ENCODE measurements at places on chromosomes 2 and 18. TPM values are rescaled to one million over a fixed set of nuclear protein-coding genes. Genes with fewer than 3 reads are reported as not detected.

Gene PAIP2B
- total RNA-seq, result 11.0 TPM

Gene CXCR1
- not detected for total RNA-seq

Gene COLEC11
- not detected for total RNA-seq

Gene OTX1
- total RNA-seq, result not detected

Gene KCNIP3
- total RNA-seq, result not detected

Gene ACMSD
- total RNA-seq, result not detected

DNA sequence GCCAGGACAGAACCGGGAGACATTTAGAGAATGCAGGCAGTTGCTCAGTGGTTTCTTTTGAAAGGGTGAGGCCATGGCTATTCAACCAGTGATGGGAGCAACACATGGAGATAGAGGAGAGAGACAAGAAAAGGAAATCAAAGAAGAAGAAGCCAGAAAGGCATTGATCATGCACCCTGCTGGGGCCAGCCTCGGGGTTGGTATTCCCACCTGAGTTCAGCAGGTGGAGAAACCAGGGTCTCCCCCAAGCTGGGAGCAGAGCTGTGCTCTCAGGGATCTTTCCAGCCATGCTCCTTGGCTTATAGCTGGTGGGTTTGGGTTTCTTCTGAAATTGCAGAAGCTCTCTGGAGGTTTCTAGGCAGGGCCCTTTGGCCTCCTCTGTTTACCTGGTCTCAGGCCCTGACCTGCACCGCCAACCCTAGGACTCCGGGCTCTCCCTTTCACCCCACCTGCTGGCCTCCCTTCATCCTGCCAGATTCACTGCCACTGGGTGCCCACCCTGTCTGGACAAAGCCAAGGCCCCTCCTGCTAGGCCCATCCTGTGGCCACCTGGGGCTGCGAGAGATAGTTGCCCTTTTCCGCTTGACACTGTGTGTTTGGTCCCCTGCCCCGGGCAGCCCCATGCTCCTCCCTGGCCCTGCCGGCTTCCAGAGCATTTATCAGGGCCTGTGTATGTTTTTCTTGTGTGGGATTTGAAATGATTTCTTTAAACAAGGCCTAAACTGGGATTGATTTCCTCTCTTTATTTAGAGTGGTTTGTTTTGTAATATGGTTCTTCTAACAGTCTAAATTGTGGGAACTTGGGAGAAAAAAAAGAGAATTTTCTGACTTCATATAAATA, 126.7 kb downstream of the DDX1 start:
- no peak overlapping the region for H3K4me3 ChIP-seq
- DNase-seq, result no peak
- H3K27me3 ChIP-seq, result no peaks in the 10 kb centered on the region
- no peaks in the 10 kb centered on the region for H3K4me1 ChIP-seq
- H3K27ac ChIP-seq, result no peak overlapping the region

DNA sequence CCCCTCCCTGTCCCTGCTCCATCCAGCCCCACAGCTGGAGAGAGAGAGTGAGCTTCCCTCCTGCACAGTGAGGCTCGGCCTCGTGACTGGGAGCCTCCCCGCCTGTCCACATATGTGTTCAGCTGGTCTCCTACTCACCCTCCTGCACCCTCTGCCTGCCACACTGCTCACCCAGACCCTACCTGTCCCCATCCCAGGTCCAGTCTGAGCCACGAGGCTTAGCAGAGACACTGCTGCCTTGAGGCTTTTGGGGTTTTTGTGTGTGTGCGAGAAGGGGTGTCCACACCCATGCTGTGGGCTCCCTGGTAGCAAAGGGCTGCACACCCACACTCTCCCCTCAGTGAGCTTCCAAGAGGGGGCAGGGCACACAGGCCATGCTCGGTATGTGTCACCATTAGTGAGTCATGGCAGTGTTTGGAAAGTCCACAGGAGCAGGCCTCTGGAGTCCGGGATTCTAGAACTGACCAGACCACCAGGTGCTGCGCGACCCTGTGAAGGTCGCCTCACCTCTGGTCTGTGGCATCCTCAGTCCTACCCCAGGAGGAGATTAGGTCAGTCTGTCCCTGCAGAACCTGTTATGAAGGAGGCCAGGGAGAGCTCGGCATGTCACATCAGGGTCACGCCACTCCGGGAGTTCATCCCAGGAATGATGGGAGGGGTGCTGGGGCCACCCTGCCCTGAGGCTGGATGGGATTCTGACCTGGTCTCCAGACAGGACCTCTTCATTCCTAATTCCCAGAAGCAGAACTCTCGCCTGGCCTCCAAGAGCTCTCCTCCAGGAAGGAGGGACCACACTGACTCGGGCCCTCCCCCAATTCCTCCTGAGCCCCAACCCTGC, 39.9 kb upstream of the SMAD7 start:
- no peak overlapping the region for H3K27ac ChIP-seq
- no peaks in the 10 kb centered on the region for H3K27me3 ChIP-seq
- H3K36me3 ChIP-seq, result no peaks in the 10 kb centered on the region
- DNase-seq, result no peak
- H3K4me3 ChIP-seq, result no peak overlapping the region

- no peaks in the 10 kb centered on the region for H3K36me3 ChIP-seq
- H3K27me3 ChIP-seq, result no peaks in the 10 kb centered on the region
Observed at GRCh38 chr18:9856092-9856491, 29.7 kb upstream of the TXNDC2 start.

DNA sequence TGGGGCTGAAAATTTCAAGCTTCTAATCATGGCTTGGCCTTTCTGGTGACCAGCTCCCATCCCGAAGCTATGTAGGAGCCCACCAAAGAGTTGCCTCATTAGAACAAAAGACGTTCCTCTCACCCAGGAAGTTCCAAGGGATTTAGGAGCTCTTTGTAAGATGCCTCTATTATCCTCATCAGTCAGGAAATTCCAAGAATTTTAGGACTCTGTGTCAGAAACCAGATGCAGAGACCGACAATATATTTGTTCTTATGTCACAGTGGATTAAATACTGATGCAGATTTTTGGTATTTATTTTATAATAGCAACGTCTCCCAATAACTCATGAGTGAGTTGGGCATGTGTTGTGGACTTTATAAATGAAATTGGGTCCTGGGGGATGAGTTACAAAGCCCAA, 91.8 kb upstream of the SKOR2 start:
- H3K36me3 ChIP-seq, result no peaks in the 10 kb centered on the region
- no peaks in the 10 kb centered on the region for H3K4me1 ChIP-seq
- no peak for DNase-seq
- no peak overlapping the region for H3K4me3 ChIP-seq
- H3K27ac ChIP-seq, result no peak overlapping the region

- no peaks in the 10 kb centered on the region for H3K4me1 ChIP-seq
- peaks cover 15% of the 10 kb centered on the region for H3K36me3 ChIP-seq
- H3K27me3 ChIP-seq, result no peaks in the 10 kb centered on the region
- DNase-seq, result no peak
- H3K27ac ChIP-seq, result no peak overlapping the region
Observed at GRCh38 chr2:134452042-134452733, 198.3 kb downstream of the MGAT5 start.

- peaks cover 14% of the 10 kb centered on the region for H3K36me3 ChIP-seq
- DNase-seq, result no peak
- no peak overlapping the region for H3K27ac ChIP-seq
Observed at GRCh38 chr2:74531666-74532065, 1.9 kb downstream of the HTRA2 start.

- H3K4me1 ChIP-seq, result no peaks in the 10 kb centered on the region
- H3K27ac ChIP-seq, result no peak overlapping the region
- no peak overlapping the region for H3K4me3 ChIP-seq
- no peaks in the 10 kb centered on the region for H3K27me3 ChIP-seq
Observed at GRCh38 chr18:22609642-22610041, 191.9 kb upstream of the CTAGE1 start.

GRCh38 chr2:100254646-100255210, 67.6 kb downstream of the LONRF2 start:
- DNase-seq, result no peak
- H3K4me1 ChIP-seq, result no peaks in the 10 kb centered on the region
- no peaks in the 10 kb centered on the region for H3K36me3 ChIP-seq
- no peaks in the 10 kb centered on the region for H3K27me3 ChIP-seq
- H3K4me3 ChIP-seq, result no peak overlapping the region

- H3K4me1 ChIP-seq, result no peaks in the 10 kb centered on the region
- DNase-seq, result no peak
- no peaks in the 10 kb centered on the region for H3K27me3 ChIP-seq
- H3K36me3 ChIP-seq, result no peaks in the 10 kb centered on the region
- no peak overlapping the region for H3K27ac ChIP-seq
- no peak overlapping the region for H3K4me3 ChIP-seq
Observed at GRCh38 chr18:1663879-1664705, 759.4 kb downstream of the ADCYAP1 start.

- H3K27ac ChIP-seq, result no peak overlapping the region
- H3K4me1 ChIP-seq, result no peaks in the 10 kb centered on the region
- H3K36me3 ChIP-seq, result no peaks in the 10 kb centered on the region
- H3K27me3 ChIP-seq, result no peaks in the 10 kb centered on the region
Observed at GRCh38 chr2:8242739-8243138, 439.1 kb upstream of the ID2 start.
